ENCODE measurements at places on chromosomes 6 and 20.

DNA sequence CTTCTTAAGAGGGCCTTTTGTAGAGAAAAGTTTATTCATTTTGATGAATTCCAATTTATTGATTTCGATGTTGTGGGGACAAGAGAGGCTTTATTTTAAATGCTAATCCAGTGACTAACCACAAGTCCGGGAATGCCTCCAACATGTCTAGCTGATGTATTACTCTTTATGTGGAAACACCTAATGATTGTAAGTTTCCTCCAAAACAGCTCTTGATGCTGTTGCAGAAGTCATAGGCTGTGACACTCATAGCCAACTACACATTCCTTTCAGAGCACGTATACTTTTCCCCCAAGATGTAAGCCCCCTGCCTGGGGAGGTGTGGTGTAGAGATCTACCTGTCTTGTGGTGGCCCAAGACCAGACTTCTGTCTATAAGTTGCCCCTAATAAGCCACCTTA lies 61.3 kb upstream of the RNF24 start:
- DNase-seq, result peak; percentile 53

- DNase-seq, result no peak
These were observed 183.7 kb upstream of the CEP162 start for GRCh38 chr6:84411060-84411629.

GRCh38 chr6:712805-713204 lies 19.9 kb upstream of the EXOC2 start:
- DNase-seq, result no peak

DNA sequence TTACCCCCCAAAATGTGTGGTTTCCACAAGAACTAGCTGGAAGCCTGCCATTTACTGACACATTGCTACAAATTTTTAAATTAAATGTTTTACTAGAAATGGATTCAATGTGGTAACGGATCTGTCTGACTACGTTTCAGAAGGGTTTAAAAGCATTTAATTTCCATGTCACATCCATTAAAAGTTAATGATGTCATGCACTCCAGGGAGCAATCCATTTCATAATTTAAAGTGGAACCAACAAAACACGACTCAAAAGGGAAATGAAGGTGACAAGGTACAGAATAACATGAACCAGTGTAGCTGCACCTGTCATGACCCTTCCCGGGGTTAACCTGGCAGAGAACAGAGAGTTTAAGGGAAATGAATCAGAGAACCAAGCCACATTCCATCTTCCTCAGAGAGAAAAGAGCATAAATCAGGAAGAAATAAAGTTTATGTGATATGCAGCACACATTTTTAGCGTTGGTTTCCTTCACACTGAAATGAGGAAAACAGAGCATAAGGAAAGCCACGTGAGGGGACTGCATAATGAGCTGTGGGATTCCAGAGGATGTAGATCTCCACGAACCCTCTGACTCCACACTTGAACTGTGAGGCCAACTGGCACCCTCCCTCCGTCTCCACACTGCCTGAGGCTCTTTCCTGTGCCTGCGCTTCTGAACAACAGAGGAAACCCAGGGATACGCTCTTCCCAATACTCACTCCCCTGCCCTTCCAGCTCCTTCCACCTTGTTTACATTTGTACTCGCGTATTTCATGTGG lies 170.3 kb upstream of the AHI1 start:
- DNase-seq, result peak; percentile 57

GRCh38 chr6:168623736-168624135 lies 182.8 kb downstream of the SMOC2 start:
- DNase-seq, result no peak

GRCh38 chr6:19836799-19837510 lies at the start of gene ID4:
Gene ID4, plus strand, starts transcription at chr6:19837370. Its CDS starts 385 bp downstream, at chr6:19837755.
- DNase-seq, result peak; percentile 94

DNA sequence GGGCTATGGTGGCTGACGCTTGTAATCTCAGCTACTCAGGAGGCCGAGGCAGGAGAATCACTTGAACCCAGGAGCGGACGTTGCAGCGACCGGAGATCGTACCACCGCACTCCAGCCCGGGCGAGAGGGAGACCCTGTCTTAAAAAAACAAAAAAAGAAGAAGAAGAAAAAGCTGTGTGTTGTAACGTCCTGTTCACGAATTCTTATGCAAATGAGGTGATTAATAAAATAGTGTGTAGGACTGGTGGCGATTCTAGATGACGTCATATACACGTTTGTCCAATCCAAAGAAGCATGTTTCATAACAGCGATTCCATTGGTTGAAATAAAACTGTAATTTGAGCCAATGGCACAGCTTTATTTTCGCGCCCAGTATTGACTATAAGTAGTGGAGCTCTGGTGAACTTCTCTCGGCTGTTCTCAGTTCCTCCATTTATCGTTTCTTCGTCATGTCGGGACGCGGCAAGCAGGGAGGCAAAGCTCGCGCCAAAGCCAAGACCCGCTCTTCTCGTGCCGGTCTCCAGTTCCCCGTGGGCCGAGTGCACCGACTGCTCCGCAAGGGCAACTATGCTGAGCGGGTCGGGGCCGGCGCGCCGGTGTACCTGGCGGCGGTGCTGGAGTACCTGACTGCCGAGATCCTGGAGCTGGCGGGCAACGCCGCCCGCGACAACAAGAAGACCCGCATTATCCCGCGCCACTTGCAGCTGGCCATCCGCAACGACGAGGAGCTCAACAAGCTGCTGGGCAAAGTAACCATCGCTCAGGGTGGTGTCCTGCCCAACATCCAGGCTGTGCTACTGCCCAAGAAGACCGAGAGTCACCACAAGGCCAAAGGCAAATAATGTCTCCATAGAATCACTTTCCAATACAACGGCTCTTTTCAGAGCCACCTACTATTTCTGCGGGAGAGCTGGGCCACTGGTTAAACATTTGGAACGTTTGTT lies 47.0 kb downstream of the OR2B2 start:
- peak; percentile 98 for DNase-seq

DNA sequence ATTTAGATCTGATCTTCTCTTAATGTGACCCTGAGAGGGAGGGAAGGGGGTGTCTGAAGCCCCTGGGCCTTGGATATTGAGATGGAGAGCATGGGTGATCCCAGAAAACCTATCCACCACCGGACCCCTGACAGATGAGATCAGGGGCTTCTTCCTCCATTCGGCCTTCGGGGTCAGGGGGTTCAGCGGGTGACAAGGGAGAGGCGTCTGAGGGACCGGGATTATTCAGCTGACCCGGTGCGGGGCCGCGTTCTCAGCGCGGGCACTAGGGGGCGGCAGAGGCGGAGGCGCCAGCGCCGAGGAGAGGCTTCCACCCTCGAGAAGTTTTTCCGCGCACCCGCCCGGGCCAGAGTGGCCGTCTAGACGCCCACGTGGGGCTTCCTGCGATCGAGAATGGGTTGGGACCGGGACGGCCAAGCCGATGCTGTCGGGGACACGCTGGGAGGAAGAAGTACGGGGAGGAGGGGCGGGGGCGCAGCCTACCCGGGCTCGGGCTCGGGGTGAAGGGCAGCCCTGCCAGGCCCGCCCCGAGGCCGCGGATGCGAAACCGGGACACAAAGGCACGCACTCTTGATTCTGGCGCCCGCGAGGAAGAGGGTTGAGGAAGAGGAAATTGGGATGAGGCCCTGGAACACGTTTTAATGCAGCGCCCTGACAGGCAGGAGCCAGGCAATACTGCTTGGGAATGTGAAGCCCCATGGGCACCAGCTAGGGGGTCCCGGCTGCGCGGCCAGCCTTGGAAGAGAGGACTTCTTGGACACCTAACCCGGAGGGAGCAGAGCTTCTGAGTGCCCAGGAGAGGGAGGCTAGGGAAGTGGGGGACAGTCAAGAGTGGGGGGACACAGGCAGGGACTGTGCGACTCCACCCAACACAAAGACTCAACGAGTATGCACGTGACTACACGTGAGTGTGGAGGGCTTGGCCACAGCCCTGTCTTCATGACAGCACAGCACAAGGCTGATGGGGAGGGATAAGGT lies 30.6 kb downstream of the COL11A2 start:
- peak; percentile 76 for DNase-seq

DNA sequence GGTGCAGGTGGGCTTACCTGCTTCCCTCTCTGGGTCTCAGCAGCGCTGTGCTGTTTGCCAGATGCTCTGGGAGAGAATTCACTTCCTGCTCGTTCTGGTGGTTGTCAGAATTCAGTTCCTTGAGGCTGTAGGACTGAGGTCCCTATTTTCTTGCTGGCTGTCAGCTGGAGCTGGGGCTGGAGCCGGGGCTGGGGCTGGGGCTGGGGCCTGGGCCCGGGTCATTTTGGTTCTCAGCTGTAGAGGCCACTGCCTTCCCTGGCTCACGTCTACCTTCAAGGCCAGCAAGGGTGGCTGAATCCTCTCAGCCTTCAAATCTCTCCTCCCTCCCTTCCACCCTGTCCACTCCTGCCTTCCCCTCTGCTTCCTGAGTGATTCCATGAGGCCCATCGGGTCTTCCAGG lies 16.8 kb upstream of the PHACTR3 start:
- no peak for DNase-seq

DNA sequence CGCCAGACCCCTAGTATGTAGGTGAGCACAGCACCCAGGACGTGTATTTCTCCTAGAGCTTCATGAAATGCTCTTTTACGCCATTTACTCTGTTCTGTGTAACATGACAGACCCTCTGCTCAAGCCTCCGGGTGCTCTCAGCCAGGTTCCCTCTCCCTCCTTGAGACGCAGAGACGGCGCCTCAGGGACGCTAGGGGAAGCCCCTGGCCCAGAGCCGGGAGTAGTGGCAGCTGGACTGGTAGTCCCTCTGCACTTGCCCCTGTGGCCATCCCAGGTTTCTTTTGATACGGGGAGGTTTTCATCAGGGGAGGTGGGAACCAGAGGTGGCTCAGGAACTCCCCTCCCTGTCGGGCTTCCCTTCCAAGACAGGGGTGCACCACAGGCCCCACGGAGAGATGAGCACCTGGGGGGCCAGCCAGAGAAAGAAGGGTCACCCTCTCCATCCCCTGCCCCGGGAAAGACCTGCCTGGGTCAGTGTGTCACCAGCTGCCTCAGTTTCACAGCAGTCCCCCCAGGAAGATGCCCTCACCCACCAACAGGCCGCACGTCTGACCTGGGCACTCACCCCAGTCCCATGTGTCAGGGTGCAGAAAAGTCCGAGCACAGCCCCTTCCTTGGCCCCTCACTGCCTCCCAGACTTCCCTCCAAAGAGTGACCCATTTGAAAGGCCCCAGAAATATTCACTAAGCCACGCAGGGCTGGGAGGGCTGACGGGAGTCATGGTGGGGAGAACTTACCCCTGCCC lies 58.1 kb upstream of the AFDN start:
- DNase-seq, result no peak

DNA sequence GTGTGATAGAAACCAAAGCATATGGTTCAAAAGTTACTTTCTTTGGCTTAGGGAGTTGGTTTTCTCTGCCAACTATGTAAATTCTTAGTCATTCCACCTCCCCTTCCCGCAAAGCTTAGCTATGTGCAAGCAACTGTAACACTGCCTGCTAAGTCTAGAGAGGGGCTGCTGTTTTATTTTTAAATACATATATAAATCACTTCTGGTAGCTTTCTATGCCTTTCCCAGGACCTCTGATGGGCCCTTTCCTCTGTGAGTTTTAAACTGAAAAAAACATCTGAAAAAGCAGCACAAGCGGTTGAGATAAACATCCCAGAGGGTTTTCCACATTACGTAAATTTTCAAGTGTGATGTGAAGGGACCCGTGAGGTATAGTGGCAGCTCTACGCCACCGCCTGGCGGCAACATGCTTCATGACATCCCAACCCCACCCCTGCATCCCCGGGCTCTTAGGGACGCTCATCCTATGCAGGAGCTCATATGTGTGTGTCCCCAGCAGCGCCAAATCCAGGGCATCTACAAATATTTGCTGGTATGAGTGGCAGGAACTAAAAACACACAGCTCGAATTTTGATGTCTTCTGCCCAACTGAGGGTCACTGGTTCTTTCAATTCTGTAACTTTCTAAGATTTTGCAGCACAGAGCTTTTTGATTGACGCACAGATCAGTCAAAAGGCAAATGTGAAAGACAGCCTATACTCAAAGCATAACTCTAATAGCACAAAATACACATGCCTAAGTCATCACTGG lies 12.7 kb downstream of the SAYSD1 start:
- DNase-seq, result no peak

DNA sequence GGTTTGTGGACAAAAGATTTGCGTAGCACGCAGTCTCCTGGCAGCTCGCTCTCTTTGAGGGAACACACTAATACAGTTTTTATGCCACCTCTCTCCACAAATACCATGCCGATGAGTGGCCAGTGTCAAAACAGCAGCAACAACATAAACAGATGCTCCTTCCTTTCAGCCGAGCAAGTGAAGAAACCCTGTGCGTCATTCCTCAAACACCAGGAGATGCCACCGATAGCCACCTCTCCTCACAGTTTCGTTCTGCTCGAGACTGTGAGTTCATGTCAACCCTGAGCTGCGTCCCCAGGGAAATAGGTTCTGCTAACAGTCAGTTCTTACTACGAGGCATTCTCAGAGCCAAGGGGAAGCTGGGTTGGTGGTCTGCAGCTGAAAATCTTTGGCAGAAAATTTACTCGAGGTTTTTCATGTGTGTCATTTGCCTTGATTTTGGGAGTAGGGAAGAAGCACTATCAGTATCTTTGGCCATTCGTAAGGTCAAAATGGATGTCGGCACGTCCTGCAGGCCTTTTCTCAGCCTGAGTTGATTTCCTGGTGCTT lies 59.9 kb downstream of the EYA2 start:
- DNase-seq, result no peak

GRCh38 chr6:37917566-37917965 lies 98.0 kb downstream of the ZFAND3 start:
- DNase-seq, result no peak

DNA sequence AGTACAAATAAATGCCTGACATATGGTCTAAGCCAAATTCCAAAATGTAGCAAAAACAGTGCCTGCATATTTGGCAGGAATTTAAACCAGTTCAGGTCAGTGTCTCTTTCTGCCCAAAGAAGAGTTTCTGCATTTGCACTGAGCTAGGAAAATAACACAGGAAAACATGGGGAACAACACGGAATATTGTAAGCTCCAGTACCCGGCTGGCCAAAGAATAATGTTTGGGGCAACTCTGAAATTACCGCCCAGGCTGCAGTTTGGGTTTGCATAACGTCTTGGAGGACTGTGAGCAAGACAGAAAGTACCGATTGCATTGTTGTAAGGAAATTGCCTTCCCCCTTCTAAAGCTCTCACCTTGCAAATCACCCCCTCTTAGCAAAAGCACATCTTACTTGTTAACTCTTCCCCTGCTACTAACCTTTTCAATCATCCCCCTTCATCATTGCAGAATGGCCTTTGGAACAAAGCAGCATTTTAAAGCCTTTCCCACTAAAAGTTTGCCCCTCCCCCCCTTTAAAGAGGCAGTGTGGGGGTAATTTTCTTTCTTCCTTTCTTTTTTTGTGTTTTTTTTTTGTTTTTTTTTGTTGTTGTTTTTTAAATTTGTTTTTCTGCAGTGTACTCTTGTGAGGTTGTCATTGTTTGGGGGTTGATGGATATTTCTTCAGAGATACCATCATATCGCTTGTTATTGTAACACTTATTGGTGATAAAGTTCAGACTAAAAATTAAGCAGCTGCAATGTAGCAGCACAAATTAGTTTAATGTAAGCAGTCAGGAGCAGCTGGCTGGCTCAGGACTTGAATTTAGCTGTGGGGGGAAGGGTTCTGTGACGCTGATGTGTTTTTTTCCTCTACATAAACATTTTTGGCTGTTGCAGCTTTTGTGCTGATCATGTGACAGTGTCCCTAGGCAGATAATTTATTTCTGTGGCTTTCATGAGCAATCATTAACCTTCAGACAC lies 100.0 kb upstream of the CITED2 start:
- DNase-seq, result peak; percentile 26
